Endothelial cell of umbilical vein (primary cell): ENCODE measurements at places on chromosomes 7 and 10.

DNA sequence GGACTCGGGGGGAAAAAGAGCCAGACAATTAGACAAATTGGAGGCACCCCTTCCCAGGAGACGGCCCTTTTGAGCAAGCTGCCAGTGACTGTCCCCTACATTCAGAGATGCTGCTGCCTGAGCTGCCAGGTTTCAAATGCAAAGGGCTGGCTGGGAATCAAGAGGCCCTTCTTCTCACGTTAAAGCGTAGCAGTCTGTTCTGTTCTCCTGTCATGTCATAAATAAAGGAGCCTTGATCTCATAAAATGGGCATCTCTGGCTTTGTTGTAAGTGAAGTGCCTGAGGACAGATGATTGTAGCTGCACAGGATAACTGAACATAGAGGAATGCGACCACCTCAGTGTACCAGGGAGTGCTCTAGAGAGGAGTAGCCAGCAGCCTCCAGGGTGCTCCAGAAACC is 917.9 kb downstream of the GRID1 start:
- no peak for DNase-seq

DNA sequence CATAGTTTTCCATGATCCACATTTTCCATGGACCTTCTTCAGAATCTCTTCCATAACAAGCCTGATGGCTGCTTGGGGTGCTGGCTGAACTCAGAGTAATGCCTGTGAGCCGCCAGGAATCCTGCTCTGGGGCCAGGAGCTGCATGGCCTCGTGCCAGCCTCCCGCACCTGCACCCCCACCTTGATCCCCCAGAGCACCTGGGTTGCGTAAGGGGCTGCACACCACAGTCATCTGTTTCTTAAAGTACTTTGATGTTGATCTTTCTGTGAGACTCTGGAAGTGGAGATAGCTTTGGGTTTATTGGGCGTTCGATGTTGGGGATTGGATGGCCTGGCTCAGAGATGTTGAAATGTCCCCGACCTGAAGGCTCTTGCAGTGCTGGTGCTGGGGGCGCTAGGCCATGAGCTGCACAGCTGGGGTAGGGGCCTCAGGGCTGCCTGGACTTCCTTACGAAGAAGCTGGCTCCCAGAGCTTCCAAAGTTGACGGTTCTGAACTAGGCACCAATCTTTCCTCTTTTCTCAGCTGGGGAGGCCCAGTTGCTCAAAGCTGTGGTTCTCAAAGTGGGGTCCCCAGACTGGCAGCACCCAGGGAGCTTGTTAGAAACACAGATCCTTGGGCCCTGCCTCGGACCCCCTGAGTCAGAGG is 534.0 kb downstream of the DNAJB6 start:
- no peak for DNase-seq

- DNase-seq: no peak
These were observed 151.5 kb downstream of the GRID1 start for GRCh38 chr10:86215046-86215445.

DNA sequence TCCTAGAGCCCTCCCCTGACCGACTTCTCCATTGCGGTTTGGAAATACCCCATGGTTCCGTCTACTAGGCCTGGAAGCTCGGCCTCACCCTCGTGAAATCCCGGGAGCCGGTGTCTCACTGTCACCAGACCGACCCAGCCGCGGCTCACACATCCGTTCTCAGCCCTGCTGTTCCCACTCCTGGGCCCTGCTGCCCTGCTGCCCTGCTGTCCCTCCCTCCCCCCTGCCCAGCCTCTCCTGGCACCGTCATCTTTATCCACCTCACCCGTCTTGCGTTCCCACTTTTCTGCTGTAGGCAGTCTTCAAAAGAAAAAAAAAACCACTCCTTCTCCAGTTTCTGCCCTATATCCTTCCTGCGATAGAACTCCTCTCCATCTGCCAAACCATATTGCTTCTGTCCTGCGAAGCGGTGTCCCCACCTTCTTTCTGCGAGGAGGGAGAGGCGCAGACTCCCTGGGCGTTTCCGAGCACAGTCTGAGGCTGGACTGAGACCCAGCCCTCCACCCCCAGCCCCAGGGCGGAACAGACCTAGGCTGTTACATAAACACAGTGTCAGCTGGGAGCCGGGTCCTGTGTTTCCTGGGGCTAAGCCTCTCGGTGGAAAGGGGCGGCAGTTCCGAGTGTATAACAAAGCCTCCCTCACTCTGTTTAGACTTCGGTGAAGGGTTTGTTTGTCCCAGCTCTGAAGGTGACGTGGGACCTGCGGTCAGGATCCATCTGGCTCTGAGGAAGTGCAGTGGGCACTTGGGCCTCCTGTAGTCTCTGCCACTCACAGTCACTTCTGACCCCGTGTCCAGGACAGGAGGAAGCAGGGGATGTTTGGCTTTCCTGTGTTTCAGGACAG is 2.8 kb downstream of the AGAP3 start:
- DNase-seq: peak; percentile 95

GRCh38 chr7:27111042-27111750 is 8.7 kb upstream of the HOXA2 start:
- DNase-seq: peak; percentile 87

- DNase-seq: no peak
These were observed 167.7 kb downstream of the MAGI2 start for GRCh38 chr7:79285756-79286155.
